Urinary bladder (tissue), 4 donors: ENCODE measurements at places on chromosomes 13 and 19.

DNA sequence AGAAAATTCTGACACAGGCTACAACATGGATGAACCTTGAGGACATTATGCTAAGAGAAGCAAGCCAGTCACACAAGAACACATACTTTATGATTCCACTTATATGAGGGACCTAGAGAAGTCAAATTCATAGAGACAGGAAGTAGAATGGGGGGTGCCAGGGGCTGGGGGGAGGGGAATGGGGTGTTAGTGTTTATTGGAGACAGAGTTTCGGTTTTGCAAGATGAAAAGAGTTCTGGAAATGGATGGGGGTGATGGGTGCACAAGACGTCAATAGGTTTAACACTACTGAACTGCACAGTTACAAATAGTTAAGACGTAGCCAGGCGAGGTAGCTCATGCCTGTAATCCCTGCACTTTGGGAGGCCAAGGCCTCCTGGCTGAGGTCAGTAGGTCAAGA is 3.5 kb upstream of the ZNF787 start:
- no peak for DNase-seq

DNA sequence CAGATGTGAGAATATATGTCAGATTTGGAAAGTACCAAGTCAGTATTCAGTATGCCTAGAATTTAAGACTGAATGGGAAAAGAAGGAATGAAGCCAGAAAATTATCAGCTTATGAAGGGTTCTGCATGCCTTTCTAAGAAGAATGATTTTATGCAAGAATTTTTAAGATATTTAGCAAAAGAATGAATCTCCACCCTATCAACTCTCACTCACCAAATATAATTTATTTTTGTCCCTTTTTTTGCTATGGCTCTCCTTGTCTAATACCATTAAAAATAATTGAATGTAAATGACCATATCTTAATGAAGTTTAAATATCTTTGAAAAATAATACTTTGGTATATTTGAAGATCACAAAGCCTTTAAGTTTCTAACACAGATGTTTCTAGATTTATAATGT is 612.7 kb upstream of the GPC6 start:
- DNase-seq: no peak

- no peak for DNase-seq
Observed at GRCh38 chr19:47699360-47699917, 13.8 kb upstream of the EHD2 start.

- DNase-seq: no peak
Observed at GRCh38 chr13:43510956-43511901, 275.5 kb downstream of the ENOX1 start.

DNA sequence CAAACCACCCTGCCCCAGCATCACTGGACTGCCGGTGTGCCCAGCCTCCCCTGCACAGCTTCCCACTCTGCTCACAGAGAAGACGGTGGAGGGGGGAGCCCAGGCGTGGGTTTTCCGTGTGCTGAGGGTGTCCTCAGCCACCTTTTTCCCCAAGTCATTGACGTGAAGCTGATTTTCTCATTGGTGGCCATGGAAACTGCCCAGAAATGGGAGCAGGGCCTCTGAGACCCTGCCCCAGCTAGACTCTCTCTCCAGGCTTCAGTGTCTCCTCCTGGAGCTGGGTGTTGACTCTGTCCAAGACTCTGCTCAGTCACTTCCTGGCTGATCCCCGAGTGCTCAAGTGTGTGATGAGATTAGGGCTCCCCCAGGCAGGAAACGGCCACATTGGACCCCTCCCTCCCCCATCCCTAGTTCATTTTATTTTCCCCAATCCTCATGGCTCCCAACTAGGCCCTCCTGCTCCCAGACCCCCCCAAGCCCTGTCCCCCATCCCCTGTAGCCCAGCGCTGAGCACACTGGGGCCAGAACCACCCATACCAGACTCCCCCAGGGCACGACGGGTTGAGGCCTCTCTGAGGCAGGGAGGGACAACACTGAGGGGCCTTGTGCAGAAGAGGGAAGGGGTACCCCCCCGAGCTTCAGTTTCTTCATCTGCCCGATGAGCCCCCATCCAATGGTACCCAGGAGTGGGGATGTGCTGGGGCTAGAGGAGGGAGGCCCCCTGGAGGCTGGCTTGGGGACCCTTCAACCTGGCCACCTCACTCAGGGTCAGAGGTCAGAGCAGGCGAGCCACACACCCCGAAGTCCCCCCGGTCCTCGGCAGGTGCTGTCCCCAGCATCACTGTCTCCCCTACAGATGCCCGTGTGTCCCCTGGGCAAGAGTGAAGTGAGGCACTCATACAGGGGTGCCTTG is 1.2 kb upstream of the F2RL3 start:
- DNase-seq: no peak

DNA sequence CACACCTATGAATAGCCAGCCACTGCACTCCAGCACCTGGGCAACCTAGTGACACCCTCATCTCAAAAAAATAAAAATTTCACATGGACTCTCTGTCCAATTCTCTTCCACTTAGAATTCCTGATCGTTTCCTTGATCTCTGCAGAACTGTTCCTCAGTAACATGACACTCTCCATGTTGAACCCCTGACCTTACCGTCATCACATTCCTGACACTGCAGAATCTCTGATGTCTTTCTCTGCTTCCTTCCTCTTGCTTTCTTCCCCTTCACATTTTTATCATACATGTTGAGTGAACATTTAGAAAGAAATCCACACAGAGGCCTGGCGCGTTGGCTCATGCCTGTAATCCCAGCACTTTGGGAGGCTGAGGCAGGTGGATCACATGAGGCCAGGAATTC is 15.0 kb downstream of the ZNF114 start:
- DNase-seq: no peak

GRCh38 chr13:38661010-38661675 is 25.7 kb upstream of the FREM2 start:
- DNase-seq: no peak

DNA sequence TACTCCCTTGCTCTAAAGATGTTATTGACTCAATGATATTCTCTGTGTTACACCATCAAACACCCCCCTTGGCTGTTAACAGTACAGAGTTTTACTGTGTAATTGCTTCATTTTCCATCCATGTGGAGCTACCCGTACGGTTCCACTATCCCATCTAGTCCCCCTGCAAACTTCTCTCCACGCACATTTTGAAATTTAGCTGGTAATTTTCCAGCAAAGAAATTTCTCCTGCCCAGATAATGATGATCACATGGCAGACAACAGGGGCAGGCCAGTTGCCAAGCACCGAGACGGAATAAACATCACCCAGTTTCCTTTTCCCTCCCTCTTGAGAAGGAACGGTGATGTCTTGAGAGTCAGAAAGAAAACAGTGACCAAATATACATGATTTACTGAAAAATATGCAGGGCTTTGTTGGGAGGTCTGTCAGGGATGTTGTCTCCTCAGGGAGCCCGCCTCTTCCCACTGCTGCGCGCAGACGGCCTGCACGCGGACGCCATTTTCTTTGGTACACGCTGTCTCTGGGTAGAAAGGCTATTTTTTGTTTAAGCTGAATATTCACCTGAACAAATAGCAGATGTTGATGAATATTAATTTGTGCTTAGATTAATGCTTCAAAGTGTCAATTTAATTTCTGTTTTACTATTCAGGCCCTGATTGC is 109.9 kb downstream of the OLFM4 start:
- DNase-seq: no peak

DNA sequence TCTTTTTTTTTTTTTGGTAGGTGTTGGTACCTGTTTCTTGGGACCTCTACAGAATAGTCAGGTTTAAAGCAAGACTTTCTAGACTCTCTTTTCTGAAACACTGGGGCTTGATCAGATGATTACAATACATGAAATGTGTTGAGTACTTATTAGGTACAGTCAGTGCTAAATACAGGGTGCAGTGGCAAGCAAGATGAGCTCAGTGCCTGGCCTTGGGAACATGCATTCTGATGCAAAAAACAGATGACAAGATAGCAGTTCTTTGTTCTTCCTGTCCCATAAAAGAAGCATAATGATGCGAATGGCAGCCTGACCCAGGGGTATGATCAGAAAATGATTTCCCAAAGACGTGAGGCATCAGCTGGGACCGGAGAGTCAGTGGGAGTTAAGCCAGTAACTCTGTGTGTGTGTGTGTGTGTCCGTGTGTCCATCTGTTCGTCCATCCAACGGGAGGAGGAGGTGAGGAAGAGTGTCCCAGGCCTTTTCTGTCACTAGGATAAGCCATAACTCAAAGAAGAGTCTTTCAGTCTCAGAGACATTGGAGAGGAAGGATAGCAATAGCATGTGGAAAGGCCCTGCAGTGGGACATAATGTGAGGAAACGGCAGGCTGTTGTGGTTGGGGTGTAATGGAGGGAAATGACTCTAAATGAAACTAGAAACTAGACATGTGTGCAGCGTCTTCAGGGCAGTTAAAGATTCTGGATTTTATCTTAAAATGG is 32.2 kb downstream of the SLAIN1 start:
- DNase-seq: no peak

- DNase-seq: no peak
Observed at GRCh38 chr19:2330632-2331284, 2.3 kb downstream of the SPPL2B start.

DNA sequence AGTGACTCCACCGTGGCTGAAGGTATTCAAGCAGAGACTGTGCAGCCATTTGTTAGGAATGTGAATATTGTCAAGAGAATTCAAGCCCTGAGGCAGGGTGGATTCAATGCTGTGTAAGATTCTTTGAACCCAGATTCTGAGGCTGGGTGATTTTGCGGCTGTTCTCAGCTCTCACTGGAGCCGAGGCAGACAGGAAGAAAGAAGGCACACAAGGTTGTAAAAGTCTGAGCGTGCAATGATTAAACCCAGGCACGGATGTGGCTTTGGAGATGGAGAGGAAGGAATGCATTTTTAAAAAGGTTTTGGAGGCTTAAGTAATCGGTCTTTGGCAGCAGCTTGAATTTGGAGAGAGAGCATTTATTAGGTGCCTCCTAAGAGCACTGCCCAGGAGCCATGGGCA is 187.9 kb downstream of the KATNAL1 start:
- DNase-seq: no peak

- DNase-seq: no peak
Observed at GRCh38 chr19:50893047-50893736, 18.0 kb downstream of the KLK4 start.

GRCh38 chr19:20359933-20360720 is 193.1 kb downstream of the ZNF486 start:
- no peak for DNase-seq

DNA sequence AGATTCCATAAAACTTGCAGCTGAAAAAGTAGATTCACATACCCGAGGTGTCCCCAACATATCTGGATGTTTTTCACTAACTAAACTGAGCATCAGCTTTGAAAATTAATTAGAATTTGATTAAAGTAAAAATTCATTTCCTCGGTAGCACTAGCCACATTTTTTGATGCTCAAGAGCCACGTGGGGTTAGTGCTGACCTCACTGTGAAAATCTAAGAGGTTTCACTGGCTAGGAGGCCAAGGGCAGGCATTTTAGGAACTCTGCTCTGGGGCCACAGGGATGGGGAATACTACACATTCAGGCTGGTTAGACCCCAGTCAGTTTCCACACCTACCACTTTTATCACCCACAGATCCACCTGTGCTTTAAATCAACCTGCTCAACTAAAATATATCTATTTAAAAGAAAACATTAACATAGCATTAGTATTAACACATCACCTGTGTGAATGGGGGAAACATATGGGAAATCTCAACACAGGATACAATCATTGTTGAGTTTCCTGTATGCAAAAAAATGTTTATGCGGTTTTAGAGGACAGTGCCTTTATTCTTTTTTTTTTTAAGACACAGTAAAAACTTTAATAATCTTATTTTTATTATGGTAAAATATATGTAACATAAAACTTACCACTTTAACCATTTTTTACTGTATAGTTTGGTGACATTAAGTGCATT is 45.5 kb downstream of the BRD4 start:
- DNase-seq: no peak

DNA sequence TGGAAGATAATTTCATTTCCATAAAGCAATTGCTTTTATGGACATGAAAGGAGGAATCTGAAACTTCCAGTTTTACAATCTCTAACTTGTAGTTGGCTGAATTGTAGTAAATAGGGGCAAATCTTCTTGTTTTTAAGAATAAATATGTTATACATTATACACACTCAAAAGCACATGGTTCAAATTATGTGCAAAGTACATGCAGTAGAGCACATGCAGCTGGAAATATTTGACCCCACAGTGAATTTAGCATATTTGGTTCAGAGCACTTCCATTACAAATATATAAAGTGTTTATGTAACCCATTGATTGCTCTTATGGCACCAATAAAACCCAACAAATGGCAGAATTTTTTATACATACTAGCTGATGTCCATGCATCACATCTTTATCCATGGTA is 180.5 kb downstream of the IRS2 start:
- no peak for DNase-seq

GRCh38 chr13:44151474-44151873 is 222.2 kb upstream of the SERP2 start:
- no peak for DNase-seq

GRCh38 chr13:73602295-73602694 is 531.9 kb downstream of the KLF12 start:
- no peak for DNase-seq

DNA sequence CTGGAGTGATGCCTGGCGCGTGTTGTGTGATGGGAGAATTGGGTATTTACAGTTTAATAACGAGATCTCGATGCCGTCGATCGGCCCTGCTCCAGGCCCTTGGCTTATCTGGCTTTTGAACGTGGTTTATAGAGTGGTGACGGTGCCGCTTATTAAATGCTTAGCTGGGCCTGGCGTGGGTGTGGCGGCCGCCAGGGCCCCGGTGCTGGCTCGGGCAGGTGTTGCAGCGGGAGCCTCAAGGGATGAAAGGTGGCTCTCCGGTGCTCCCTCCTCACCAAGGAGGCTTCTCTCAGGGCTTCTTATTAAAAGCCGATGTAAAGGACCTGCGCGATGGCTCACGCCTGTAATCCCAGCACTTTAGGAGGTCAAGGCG is 173.8 kb downstream of the KDM4B start:
- no peak for DNase-seq

- DNase-seq: no peak
Observed at GRCh38 chr13:18946738-18947137, 234.9 kb downstream of the TUBA3C start.

GRCh38 chr13:71922194-71922593 is 55.2 kb upstream of the DACH1 start:
- DNase-seq: no peak

DNA sequence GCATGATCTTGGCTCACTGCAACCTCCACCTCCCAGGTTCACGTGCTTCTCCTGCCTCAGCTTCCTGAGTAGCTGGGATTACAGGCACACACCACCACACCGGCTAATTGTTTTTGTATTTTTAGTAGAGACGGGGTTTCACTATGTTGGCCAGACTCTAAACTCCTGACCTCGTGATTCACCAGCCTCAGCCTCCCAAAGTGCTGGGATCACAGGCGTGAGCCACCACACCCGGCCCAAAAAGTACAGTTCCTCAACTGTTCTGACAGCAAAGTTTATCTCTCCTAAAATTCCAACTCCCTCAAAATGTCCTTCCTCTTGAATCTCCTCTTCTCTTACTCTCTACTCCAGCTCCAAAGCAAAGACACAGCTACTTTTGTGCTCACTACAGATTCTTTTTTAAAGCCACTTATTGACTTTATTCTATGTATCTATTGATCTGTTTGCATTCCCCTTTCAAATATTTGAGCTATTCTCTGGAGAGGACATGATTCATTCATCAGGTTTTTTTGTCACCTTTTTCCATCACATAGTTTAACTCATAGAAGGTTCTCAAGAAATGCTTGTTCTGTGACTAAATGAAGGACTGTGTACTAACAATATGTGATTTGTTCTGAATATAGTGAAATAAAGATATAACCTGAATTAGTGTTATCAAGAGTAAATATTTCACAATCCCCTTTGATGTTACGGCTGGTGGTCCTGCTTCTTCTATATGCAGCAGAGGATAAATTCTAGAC is 142.2 kb downstream of the TBC1D4 start:
- DNase-seq: no peak
